ENCODE measurements at places on chromosomes 1 and 21.

- DNase-seq = no peak
Observed at GRCh38 chr1:55481634-55482033, 266.5 kb upstream of the USP24 start.

DNA sequence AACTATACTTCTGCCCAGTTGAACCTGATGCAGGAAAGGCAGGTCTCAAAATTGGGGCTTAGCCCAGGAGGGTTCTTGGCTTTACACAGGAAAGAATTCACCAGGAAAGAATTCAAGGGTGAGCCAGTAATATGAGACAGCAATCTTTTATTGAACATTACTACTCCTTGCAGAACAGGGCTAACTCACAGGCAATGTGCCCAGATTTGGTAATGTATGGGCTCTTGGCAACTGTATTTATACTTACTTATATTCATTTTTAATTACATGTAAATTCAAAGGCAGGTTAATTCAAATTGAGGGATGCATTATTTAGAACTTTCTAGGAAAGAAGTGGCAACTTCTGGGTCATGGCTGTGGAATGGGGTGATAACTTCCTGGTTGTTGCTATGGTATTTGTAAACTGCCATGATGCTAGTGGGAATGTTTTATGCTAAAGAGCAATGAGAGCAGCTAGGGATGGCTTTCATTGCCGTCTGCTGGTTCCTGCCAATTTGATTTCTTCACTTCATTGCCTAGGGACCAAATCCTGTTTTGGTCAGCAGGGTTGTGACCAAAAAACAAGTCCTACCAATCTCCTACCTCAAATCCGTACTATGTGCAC lies 107.5 kb downstream of the CHRM3 start:
- no peak for DNase-seq

DNA sequence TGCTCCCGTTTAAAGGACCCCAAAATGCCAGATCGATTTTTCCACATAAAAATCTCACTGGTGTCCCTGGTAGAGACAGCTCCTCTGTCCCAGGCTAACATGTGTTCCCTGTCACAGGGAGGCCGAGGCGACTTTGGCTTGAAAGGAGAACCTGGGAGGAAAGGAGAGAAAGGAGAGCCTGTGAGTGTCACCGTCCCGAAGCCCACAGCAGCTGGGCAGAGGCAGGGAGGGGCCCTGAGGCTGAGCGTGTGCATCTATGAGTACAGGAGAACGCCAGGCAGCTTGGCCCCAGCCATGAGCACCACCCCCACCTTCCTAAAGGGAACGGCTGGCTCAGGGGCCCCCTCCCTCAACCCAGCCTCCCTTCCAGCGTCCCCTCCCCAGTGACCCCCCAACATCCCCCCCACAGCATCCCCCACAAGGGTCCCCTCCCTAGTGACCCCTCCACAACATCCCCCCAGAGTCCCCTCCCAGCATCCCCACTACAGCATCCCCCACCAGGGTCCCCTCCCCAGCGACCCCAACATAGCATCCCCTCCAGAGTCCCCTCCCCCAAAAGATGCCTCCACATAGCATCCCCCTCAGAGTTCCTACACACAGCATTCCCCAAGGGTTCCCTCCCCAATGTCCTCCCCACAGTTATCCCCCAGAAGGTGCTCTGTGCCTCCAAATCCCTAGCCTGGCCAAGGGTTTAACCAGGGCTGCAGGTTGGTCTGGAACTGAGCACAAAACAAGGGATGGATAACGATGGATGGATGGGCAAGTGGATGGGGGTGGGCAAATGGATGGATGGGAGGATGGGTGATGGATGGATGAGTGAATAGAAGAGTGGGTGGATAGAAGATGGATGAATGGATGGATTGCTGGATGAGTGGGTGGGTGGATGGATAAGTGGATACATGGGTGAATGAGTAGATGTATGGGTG lies 25.1 kb downstream of the COL6A2 start:
- no peak for DNase-seq

DNA sequence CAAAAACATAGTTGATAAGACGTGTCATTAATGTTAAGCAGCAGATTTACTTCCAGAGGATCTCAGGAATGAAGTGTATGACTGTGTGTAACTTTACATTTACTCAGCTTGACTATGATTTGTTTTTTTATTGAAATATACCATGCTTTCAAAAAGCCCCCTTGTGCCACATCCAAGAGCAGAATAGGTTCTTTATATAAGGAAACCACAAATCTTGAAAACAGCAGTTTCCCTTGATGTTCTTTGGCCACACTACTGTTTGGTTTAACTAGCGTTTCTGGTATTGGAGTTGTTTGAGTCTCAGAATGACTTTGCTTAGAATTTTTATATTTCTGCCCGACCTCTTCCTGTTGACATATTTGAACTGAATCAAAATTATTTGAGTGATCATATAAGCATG lies 25.0 kb downstream of the LRRC8C start:
- DNase-seq = peak; percentile 83
